ENCODE measurements at places on chromosomes 16 and 17.

GRCh38 chr17:901191-901950, 78.2 kb downstream of the NXN start:
- peak; percentile 43 for DNase-seq

DNA sequence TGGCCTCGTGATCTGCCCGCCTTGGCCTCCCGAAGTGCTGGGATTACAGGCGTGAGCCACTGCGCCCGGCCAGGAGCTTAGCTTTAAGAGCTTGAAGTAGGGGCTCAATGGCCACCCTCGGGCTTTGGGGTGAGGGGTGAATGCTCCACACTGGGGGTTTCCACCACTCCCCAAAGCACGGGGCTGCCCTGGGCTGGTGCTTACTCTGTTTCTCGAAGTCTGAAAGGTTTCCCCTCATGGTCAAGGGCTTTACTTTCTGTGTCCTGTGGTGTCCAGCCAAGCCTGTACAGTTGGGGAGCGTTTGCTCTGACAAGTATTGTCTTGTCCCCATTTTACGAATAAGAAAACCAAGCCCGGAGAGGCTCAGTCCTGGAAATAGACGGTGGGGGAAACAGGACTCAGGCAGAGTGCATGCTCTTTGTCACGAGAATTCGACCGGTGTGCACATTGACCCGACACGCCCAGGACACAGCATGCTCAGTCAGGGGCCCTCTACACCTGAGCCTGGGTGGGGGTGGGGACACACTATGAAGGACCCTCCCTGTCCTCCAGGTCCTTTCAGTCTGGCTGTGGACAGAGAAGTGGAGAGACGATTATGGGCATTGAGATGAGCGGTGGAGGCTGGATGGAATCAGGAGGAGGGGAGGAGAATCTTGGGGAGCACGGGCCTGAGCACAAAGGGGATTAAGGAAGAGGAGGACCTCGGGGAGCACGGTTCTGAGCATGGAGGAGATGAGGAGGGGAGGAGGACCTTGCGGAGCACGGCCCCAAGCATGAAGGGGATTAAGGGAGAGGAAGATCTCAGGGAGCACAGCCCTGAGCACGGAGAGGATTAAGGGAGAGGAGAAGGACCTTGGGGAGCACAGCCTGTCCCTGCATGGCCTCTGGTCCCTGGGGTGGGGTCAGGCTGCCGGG, 7.5 kb downstream of the CD7 start:
- DNase-seq = no peak

DNA sequence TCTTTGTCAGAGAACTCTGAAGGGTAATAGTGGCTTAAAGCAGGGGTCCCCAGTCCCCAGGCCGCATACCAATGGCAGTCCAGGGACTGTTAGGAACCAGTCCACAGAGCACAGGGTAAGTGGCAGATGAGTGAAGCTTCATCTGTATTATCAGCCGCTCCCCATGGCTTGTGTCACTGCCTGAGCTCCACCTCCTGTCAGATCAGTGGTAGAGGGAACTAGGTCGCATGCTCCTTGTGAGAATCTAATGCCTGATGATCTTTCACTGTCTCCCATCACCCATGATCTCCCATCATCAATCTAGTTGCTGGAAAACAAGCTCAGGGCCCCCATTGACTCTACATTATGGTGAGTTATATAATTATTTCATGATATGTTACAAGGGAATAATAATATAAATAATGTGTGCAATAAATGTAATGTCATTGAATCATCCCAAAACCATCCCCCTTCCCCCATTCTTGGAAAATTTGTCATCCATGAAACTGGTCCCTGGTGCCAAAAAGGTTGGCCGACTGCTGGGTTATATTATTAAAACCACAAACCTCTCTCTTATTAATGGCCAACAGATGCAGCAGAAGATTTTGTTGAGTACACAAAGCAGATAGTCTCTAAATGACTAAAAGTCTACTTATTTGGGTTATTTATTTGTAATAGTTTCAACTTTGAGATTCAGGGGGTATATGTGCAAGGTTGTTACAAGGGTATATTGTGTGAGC, 782.7 kb downstream of the CDH11 start:
- peak; percentile 89 for DNase-seq

DNA sequence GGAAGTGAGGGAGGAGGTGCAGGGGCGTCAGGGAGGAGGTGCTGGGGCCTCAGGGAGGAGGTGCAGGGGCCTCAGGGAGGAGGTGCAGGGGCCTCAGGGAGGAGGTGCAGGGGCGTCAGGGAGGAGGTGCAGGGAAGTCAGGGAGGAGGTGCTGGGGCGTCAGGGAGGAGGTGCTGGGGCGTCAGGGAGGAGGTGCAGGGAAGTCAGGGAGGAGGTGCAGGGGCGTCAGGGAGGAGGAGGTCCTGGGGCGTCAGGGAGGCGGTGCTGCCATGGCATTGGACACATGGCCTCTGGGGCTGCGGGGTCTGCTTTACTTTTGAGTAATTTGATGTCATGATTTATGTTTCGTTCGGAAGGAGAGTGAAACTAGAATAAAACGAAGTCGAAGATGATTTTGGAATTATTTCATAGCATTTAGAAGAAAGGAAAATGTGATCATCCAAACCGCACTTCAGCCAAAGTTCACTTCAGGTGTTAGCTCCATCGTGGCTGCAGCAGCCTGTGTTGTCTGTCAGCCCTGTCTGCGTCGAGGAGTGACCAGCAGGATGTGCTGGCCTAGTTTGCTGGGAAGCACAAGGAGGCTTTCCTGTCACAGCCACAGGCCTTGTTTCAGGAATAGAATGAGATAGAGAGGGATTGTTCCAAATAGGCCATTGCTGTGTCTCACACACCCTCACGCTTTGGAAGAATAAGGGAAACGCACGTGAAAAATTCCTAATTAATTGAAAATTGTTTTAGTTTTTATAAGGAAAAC, 42.8 kb downstream of the RAB11FIP3 start:
- no peak for DNase-seq

DNA sequence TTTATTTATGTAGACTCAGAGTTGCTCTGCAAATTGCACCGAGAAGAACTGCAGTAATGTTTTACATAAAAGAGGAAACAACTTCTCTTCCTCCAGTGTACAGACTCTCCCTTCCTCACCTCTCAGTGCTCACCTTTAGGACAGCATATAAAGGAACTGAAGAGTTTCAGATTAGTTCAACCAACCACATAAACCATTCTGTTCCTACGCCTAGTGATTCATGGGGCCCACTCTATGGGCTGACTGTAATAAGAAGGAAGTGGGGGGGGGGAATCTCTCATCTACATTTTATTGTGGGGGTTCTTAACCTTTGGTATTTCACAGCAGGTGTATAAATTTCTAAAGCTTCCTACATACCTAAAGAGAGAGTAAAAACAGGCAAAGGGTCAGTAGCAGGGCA, 18.3 kb downstream of the ZSWIM7 start:
- DNase-seq = no peak

DNA sequence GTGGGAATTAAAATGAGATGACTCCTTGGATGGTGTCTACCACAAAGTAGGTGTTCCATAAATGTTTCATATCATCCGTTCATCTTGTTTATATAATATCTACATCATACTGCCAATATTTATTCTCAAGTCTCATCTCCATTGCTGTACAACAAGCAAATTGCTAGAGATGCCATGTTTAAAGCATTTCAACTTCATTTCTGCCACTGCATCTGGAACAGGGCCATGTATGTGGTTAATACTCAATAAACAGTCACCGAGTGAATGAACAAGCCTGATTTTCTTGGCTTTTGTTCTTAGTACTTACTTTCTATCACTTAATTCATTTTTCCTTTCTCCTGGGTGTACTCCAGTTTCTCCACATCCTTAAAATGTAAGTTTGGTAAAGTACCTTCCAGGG, 107.6 kb downstream of the KCNJ2 start:
- DNase-seq = no peak

GRCh38 chr17:69729944-69730343, 315.4 kb downstream of the MAP2K6 start:
- peak; percentile 29 for DNase-seq

- no peak for DNase-seq
These were observed 11.2 kb downstream of the COX4I1 start for GRCh38 chr16:85810742-85811115.

- no peak for DNase-seq
These were observed 2.2 kb downstream of the THOC6 start for GRCh38 chr16:3026003-3026378.

DNA sequence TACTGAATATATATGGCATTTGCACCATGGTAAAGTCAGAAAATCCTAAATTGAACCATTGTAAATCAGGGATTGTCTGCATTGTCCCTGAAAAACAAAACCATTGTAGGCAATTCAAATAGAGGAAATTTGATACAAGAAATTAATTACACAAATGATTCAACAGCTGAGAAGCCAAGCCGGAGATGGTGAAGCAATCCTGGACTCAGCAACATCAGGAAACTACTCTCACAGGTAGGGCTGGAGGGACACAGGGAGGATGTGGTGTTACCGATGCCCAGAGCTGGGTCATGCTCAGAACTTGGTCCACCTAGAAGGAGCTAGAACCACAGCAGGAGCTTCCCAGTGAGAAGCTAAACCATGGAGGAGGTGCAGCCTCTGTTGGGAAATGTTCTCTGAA, 18.5 kb upstream of the SCNN1B start:
- DNase-seq = no peak

GRCh38 chr17:70137451-70138230, 31.7 kb upstream of the KCNJ2 start:
- peak; percentile 77 for DNase-seq

- DNase-seq = peak; percentile 76
These were observed 20.0 kb upstream of the RASD1 start for GRCh38 chr17:17515934-17516930.

GRCh38 chr17:62968445-62968923, 2.4 kb downstream of the TANC2 start:
- peak; percentile 89 for DNase-seq

GRCh38 chr17:79075861-79076406, 1.3 kb downstream of the ENGASE start:
- DNase-seq = no peak

GRCh38 chr17:38745545-38745944, 2.6 kb downstream of the PCGF2 start:
- no peak for DNase-seq

GRCh38 chr16:11224894-11225676, 30.9 kb downstream of the SOCS1 start:
- no peak for DNase-seq

- no peak for DNase-seq
These were observed 763.6 kb upstream of the EEF2KMT start for GRCh38 chr16:5861241-5861640.

GRCh38 chr17:8080799-8081219, 6.7 kb downstream of the ALOX12B start:
- no peak for DNase-seq

GRCh38 chr16:27377666-27378485, 24.1 kb upstream of the IL21R start:
- no peak for DNase-seq

DNA sequence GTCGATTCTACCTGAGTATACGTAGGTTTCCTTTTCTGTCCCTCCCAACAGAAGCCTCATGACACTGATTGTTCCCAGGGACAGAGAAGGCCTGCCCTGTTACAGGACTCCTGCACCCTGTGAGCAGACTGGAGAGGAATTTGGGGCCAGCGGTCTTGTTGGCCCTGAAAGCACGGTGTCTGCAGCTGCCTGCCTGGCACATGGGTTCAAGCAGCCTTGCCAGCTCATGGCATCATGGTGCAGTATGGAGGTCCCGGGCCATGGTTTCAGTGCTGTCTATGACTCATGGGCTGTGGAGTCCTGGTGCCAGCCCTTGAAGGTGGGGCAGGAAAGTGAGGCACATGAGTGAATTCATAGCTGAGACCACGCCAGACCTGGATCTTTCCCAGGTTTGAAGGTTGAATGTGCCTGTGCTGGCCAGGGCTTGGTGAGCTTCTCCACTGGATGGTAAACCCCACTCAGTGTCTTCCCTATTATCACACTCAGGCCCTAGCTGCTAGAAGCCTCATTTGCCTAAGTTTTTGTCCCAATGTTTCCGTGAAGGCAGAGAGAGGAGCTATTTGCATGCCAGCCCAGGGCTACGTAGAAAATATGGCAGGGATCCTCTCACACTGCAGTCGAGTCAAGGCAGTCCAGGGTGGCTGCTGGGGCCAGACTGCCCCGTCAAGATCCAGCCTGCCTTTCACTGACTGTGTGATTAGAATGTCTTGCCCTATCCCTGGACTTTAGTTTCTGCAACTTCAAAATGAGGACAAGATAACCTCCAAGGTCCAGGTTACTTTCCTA, 277.2 kb upstream of the CCL2 start:
- no peak for DNase-seq

GRCh38 chr16:30992931-30993816, 8.2 kb downstream of the HSD3B7 start:
- no peak for DNase-seq

DNA sequence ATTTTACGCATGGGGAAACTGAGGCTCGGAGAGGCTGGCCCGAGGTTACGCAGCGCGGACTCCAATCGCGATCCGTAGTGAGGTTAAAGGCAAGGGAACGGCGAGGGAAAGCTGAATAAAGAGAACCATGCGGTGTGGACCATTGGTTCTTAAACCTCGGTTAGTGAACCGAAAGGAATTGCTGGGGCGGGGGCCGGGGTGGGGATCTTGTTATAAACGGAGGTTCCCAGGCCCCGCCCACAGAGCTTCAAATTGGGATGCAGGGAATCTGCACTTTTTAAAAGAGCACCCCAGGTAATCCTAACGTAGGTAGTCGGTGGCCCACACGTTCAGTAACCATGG, 524 bp downstream of the IQCK start:
- peak; percentile 13 for DNase-seq

DNA sequence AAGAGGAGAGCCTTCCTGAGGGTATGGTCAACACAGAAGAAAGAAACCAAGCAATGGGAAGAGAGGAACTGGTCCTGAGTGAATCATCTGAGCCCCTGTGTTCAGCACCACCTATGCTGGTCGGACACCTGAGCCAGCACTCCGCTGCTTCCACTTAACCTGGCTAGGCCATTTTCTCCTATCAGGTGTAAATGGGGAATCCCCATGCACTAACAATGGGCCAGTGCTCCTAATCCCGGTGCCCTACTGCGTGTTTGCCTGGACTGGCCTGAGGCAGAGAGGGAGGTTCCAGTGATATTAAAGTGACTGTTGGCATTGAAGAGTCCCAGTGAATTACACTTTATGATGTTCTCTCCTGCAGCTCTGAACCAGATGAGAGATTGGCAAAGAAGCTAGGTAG, 34.4 kb upstream of the XYLT2 start:
- no peak for DNase-seq

- DNase-seq = no peak
These were observed 494.5 kb upstream of the CA10 start for GRCh38 chr17:52653014-52653413.

GRCh38 chr16:55494994-55495421, 13.9 kb upstream of the LPCAT2 start:
- peak; percentile 86 for DNase-seq

DNA sequence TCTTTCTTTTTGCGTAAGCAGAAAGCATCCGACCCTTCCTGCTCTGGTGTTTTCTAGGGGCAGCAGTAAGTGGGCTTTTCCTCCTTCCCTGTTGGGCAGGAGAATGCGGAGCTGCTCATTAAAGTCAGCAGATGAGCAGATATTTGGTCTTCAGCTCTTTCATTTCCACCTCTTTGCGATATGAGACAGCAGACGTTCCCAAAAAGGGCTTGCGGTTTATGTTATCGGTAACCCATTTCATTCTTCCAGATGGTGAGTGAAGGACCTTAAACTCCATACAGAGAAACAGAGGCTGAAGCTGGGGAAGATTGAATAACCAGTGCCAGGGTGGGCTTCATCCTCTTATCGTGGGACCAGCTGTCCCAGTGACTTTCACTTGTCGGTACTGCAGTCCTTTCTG, 40.7 kb downstream of the KSR1 start:
- no peak for DNase-seq
